ENCODE measurements at places on chromosomes 3 and 15. TPM values are rescaled to one million over a fixed set of nuclear protein-coding genes. Genes with fewer than 3 reads are reported as not detected.

GRCh38 chr15:89413877-89414276, 79.3 kb upstream of the POLG start:
- H3K27me3 ChIP-seq = no peaks in the 10 kb centered on the region
- no peak overlapping the region for H3K4me3 ChIP-seq
- DNase-seq = no peak
- no peak overlapping the region for H3K27ac ChIP-seq
- no peaks in the 10 kb centered on the region for H3K4me1 ChIP-seq
- H3K36me3 ChIP-seq = no peaks in the 10 kb centered on the region

DNA sequence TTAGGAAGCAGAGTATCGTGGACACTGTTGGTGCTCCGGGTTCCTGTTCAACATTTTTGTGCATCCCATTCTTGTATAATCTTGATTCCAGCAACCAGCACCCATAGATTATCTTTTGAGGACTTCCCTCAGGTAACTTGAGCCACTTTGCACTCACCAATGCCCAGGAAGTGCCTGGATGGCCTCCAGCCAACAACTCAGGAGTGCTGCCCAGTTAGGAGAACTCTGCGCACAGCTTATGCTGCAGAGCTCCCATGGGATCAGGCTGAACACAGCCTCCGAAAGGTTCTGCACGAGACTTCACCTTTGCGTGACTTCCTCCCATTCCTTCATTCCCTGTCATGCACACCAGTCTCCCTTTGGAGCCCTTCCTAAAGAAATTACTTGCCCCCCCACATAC, 64.3 kb upstream of the LRRN1 start:
- no peaks in the 10 kb centered on the region for H3K36me3 ChIP-seq
- H3K4me3 ChIP-seq = no peak overlapping the region
- DNase-seq = no peak

DNA sequence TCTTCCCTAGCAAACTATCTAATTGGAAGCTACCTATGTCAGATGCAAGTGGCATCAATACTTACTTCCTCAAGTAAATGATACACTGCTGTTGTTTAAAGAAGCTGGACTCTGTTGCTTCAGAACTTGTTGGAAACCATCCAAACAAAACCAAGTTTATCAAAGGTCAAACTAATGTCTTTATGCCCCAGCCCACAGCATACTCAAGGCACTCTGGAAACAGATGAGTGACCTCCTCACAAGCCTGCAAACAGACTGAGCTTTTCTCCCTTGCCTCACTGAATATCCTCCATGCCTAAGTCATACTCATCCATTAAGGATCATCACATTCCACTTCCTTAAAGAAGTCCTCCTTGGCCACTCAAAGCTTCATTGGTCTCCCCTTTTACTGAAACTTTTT, 107.4 kb upstream of the ACP3 start:
- H3K27ac ChIP-seq = no peak overlapping the region
- no peaks in the 10 kb centered on the region for H3K4me1 ChIP-seq
- no peak for DNase-seq
- no peaks in the 10 kb centered on the region for H3K36me3 ChIP-seq

DNA sequence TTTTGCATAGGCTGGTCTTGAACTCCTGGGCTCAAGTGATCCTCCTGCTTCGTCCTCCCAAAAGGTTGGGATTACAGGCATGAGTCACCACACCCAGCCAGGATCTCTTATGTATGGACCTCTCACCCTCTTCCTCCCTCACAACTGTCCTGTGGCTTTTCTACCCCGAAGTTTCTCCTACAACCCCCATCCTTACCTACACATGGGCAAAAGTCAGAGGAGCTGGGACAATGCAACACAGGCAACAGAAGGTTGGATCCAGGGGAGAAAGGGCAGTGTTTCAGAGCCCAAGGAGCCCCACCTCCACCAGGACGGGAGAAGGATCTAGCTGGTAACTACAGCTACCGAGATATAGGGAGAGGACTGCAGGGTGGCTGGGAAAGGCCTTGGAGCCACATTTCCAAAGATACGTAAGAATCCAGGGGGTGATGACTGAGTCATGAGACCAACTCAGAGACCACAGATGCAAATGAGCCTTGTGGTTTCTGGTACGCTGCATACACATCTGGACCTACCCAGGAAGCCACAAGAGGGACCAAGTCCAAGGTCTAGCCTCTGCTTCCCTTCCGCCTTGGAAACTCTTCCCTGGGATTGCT, 13.6 kb downstream of the IGDCC4 start:
- no peaks in the 10 kb centered on the region for H3K27me3 ChIP-seq
- no peak overlapping the region for H3K4me3 ChIP-seq
- peak; percentile 42 for DNase-seq
- no peaks in the 10 kb centered on the region for H3K36me3 ChIP-seq

ARGFX gene
- total RNA-seq = not detected

Measured in aorta (tissue), 5 donors.